ENCODE measurements at places on chromosomes 3 and 15. TPM values are rescaled to one million over a fixed set of nuclear protein-coding genes. Genes with fewer than 3 reads are reported as not detected.

CISH gene
- 1.8 TPM for total RNA-seq

DNA sequence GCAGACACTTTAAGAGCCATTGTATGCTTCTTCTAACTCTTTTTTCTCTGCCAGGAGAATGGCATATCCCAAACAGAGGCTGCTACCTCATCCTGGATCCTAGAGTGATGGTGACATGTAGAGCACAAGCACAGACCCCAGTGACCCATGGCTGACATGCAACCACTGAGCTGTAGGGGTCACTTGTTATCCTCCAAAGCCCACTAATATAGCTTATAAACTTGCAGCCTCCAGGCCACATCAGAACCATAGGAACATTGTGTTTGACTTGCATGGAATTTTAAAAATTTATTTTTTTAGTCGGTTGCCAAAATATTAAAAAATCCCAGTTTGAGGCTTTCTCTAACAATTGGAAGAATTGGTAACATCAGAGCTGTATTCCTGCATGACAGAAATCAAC lies 283.0 kb upstream of the WNT5A start:
- H3K36me3 ChIP-seq: no peaks in the 10 kb centered on the region
- H3K4me1 ChIP-seq: no peaks in the 10 kb centered on the region
- H3K27ac ChIP-seq: no peak overlapping the region
- no peak for DNase-seq
- no peaks in the 10 kb centered on the region for H3K27me3 ChIP-seq
- no peak overlapping the region for H3K4me3 ChIP-seq

- H3K4me1 ChIP-seq: peaks cover 80% of the 10 kb centered on the region
- H3K36me3 ChIP-seq: no peaks in the 10 kb centered on the region
Measured at GRCh38 chr3:25481386-25481785, 53.3 kb downstream of the RARB start.

GRCh38 chr3:12135029-12135657 lies 23.6 kb downstream of the TIMP4 start:
- no peak for DNase-seq
- H3K27me3 ChIP-seq: peaks cover 27% of the 10 kb centered on the region
- H3K4me1 ChIP-seq: peaks cover 6% of the 10 kb centered on the region
- H3K27ac ChIP-seq: no peak overlapping the region
- no peak overlapping the region for H3K4me3 ChIP-seq
- H3K36me3 ChIP-seq: no peaks in the 10 kb centered on the region

ISL2 gene
- total RNA-seq: not detected

DNA sequence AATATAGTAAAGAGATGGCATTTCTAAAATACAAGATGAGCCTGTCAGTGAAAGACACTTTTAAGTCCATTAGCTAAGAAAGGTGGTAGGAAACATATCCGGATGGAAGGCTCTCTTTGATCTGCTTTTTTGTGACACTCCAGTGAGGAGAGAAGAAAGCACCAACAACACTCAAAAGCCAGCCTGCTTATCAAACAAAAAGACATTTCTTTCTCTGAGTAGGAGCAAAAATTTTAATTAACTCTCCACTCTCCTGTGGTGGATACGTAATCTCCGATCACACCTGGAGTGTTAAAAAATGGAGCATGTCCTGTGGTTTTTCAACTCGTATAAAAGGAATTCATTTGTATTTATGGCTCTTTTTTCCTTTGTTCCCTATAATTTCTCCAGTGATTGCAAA lies 65.3 kb downstream of the OXNAD1 start:
- peaks cover 23% of the 10 kb centered on the region for H3K4me1 ChIP-seq
- no peak overlapping the region for H3K27ac ChIP-seq
- H3K36me3 ChIP-seq: peaks cover 25% of the 10 kb centered on the region
- DNase-seq: no peak
- no peak overlapping the region for H3K4me3 ChIP-seq
- no peaks in the 10 kb centered on the region for H3K27me3 ChIP-seq

CD96 gene
- 0.23 TPM for total RNA-seq

SATB1 gene
- total RNA-seq: 4.4 TPM

DNA sequence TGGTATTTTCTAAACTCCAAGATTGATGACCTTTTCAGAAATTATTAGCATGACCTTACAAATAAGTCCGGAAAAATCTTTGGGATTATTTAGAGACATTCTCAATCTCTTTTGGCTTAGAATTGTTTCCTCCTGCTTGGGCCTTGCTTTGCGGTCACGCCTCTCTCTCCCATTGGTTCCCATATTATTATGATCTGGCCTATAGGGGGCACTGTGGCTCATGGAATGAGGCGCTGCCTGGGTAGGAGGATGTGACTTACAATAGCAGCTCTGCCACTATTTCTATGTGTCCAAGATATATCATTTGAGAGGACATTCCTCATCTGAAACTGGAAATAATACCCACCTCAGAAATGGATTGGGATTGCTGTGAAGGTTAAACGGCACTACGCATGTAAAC lies 464.9 kb downstream of the MFSD1 start:
- H3K27me3 ChIP-seq: peaks cover 20% of the 10 kb centered on the region
- H3K36me3 ChIP-seq: no peaks in the 10 kb centered on the region
- no peak overlapping the region for H3K4me3 ChIP-seq
- peaks cover 4% of the 10 kb centered on the region for H3K4me1 ChIP-seq

NR2E3 gene
- total RNA-seq: not detected

DNA sequence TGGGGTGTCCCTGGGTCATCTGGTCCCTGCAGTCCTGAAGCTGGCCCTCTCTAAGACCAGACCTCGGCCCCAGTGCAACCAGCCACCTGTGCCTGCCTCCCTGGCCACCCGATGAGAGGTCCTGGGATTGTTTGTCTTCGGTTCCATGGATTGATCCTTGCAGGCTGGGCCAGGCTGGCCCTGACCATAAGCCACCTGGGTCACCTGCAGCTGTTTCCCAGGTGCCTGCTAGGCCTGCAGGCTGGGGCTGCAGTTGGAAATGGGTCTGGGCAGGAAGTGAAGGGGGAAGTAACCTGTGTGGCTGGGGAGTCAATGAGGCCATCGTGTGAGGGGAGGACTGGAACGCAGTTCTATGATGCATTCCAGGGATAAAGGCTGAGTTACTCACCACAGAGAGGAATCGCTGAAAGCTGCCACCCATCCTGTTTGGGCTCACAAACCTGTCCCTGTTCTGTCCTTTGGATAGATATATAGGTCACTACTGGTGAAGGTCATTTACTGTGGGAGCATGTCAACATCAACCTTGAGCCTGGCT lies 30.9 kb upstream of the VPS8 start:
- H3K36me3 ChIP-seq: no peaks in the 10 kb centered on the region
- H3K27ac ChIP-seq: no peak overlapping the region
- peaks cover 19% of the 10 kb centered on the region for H3K27me3 ChIP-seq
- peaks cover 33% of the 10 kb centered on the region for H3K4me1 ChIP-seq
- H3K4me3 ChIP-seq: no peak overlapping the region

SLC28A1 gene
- total RNA-seq: not detected

GRCh38 chr15:59303633-59304032 lies 69.0 kb downstream of the MYO1E start:
- no peaks in the 10 kb centered on the region for H3K36me3 ChIP-seq
- no peak for DNase-seq
- H3K27me3 ChIP-seq: no peaks in the 10 kb centered on the region
- peaks cover 54% of the 10 kb centered on the region for H3K4me1 ChIP-seq
- no peak overlapping the region for H3K27ac ChIP-seq

DNA sequence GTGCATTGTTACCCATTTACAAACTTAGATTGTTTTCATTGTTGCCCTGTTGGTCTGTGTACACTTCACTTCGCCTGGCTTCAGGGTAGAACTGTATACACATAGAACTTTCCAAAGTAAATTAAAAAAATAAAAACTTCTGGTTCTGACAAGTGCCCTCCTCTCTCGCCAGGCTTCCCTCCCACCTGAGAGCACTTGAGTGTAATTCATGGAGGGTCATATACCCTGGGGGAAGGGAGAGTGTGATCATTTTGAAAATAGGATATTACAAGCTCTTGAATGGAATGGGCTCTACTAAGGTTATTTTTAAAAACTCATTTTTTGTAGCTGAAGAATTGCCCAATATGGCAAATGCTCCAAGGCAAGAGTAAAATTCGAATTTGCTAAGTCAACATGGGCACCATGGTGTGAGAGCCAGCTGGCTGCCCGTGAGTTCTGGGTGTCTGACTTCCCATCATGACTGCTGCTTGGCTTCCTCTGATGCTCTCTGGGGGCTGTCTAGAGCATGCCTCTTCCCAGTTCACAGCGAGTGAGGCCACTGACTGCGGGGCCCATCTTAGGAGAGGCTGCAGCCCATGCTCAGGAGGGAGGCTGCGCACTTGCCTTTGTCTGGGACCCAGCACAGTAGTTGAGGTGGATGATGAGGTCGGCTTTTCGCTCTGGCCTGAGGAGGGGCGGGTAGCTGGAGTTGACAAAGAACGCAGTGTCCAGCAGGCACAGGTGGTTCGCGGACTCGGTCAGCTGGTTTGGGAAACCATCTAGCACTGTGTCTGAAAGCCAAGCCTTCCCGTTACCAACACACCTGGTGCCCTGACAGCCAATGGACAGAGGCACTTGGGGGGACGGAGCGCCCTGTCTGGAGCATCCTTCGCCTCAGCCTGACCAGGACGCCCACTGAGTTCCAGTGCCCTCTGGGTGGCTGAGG lies 13.1 kb upstream of the EHD4 start:
- H3K36me3 ChIP-seq: no peaks in the 10 kb centered on the region
- peaks cover 6% of the 10 kb centered on the region for H3K4me1 ChIP-seq
- H3K27ac ChIP-seq: no peak overlapping the region
- DNase-seq: no peak
- H3K4me3 ChIP-seq: no peak overlapping the region

DNA sequence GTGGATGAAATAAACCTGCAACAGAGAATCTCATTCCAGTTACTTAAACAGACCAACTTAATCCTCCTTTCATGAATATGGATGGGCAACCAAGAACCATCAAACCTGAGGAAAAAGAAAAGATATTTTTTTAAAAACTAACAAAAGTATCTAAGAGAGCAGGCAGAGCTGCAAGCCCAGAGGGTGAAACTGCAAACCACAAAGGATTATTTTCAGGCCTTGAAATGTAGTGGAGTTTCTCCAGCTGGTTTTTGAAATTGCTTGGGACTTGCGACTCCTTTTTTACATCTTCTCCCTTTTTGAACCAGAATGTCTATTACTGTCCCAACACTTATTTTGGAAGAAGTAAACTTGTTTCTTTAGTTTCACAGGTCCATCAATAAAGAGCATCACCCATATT lies 87.4 kb downstream of the STAG1 start:
- no peaks in the 10 kb centered on the region for H3K36me3 ChIP-seq
- H3K27me3 ChIP-seq: no peaks in the 10 kb centered on the region
- H3K27ac ChIP-seq: no peak overlapping the region

- H3K4me1 ChIP-seq: peaks cover 4% of the 10 kb centered on the region
- H3K4me3 ChIP-seq: no peak overlapping the region
- no peaks in the 10 kb centered on the region for H3K27me3 ChIP-seq
- H3K27ac ChIP-seq: no peak overlapping the region
- H3K36me3 ChIP-seq: no peaks in the 10 kb centered on the region
- no peak for DNase-seq
Measured at GRCh38 chr3:142987080-142987700, 14.2 kb upstream of the U2SURP start.

PCOLCE2 gene
- total RNA-seq: 9.3 TPM

- H3K36me3 ChIP-seq: no peaks in the 10 kb centered on the region
- peak overlapping the region; percentile 72 for H3K27ac ChIP-seq
- H3K4me3 ChIP-seq: no peak overlapping the region
Measured at GRCh38 chr3:185796431-185797107, 28.3 kb downstream of the IGF2BP2 start.

CPNE9 gene
- not detected for total RNA-seq

DNA sequence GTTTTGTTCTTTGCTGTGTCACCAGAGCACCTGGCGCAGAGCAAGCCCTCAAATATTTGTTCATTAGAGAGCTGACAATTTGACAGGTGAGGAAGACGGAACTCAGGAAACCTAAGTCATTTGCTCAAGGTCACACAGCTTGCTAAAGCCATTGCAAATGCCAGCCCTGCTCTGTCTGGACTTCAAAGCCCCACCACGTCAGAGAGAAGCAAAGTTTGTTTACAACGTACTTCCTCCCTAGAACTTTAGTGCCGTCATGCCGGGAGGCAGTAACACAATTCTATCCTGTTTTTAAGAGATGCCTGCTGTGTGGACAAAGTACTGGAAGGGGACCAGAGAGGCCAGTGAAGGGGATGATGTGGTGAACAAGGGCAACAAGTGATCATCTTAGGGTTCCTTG lies 216.6 kb upstream of the PRICKLE2 start:
- H3K27ac ChIP-seq: no peak overlapping the region
- no peak for DNase-seq
- H3K4me1 ChIP-seq: peaks cover 46% of the 10 kb centered on the region
- H3K4me3 ChIP-seq: no peak overlapping the region
- no peaks in the 10 kb centered on the region for H3K27me3 ChIP-seq

- no peaks in the 10 kb centered on the region for H3K27me3 ChIP-seq
- peak overlapping the region; percentile 57 for H3K27ac ChIP-seq
- DNase-seq: no peak
- H3K4me1 ChIP-seq: peaks cover 53% of the 10 kb centered on the region
- peaks cover 2% of the 10 kb centered on the region for H3K36me3 ChIP-seq
Measured at GRCh38 chr3:152021951-152022461, 148.6 kb downstream of the SUCNR1 start.

- peaks cover 2% of the 10 kb centered on the region for H3K4me1 ChIP-seq
- no peaks in the 10 kb centered on the region for H3K27me3 ChIP-seq
- no peak overlapping the region for H3K4me3 ChIP-seq
- no peak overlapping the region for H3K27ac ChIP-seq
- H3K36me3 ChIP-seq: peaks cover 2% of the 10 kb centered on the region
- no peak for DNase-seq
Measured at GRCh38 chr15:71011503-71012155, 103.6 kb upstream of the THSD4 start.

KLHL6 gene
- total RNA-seq: not detected

- no peak overlapping the region for H3K27ac ChIP-seq
- no peak overlapping the region for H3K4me3 ChIP-seq
- peaks cover 2% of the 10 kb centered on the region for H3K27me3 ChIP-seq
- no peaks in the 10 kb centered on the region for H3K36me3 ChIP-seq
- no peak for DNase-seq
Measured at GRCh38 chr15:101614761-101615160, 37.4 kb downstream of the TM2D3 start.

Measured in chondrocyte (in vitro differentiated cells).